GM12864 (cell line): ENCODE measurements at places on chromosomes 1 and 21.

- no peak for DNase-seq
Measured at GRCh38 chr1:188660572-188660971, 1817.1 kb downstream of the BRINP3 start.

DNA sequence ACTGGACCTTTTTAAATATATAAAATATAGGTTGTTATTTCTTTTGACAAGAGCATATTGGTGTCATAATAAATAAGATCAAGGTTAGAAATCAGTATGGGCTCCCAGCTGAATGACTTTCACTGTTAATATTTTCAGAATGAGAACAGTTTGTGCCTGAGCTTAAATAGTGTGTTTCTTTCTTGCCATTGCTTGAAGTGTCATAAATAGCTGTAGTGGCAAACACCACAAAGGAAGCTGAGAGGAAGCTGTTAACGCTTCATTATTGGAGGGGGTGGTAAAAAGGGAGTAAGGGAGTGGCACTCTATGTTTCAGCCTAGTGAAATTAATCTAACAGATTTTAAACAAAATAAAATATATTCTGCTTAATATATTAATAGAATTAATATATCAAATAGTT, 1089.8 kb upstream of the NCAM2 start:
- DNase-seq, result no peak

GRCh38 chr1:32014199-32014947, 705 bp downstream of the KHDRBS1 start:
- no peak for DNase-seq

DNA sequence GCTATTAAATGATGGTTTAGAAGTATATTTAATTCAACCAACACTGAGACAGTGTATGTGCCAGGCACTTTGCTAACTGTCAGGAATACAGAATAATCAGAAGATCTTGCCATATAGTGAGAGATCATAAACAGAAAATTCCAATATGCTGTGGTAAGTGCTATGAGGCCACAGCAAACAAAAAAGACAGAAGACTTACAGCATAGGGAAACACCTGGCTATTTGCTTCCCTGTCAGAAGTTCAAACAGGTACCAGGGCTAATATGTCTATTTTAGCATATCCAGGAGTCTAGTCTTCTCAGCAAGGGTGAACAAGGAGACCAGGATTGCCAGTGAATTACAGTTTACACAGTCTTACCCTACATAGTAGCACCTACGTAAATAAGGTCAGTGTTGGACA, 30.4 kb downstream of the TRIT1 start:
- no peak for DNase-seq

GRCh38 chr21:40453183-40453582, 393.8 kb downstream of the DSCAM start:
- no peak for DNase-seq

DNA sequence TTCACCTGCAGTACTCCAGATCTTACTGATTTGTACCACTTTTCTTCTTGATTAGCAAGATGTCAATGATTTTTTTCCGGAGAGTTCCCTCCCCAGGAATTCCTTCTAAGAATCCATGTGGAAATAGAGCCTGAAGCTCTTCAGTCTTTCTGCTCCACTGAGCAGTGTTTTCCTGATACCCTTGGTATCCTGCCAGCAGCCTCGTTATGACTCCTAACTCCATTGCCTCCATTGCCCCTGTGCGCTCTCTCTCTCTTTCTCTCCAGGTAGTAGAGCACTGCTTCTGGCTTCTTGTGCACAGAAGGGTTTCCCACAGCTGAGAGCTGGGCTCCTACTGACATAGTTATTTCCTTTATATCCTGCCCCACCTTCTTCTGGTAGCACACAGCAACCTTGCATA, 12.2 kb downstream of the UBE2U start:
- no peak for DNase-seq

DNA sequence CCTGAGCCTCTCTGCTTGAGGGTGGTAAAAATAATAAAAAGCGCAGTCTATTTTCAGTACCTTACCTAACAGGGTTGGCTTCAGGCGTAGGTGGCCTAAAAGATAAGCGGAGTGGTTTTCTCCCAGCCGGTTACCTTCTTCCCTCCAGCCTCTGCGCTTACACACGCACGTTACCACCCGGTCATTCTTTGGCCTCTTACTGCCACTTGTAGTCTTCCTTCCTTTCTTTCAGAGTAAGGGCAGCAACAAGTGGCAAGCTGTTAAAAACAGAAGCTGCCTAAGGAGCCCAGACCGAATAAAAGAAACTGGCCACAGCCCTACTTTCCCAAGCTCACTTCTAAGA, 35.4 kb downstream of the CLCA1 start:
- no peak for DNase-seq

- no peak for DNase-seq
Measured at GRCh38 chr1:22374001-22374400, 77.7 kb upstream of the ZBTB40 start.

DNA sequence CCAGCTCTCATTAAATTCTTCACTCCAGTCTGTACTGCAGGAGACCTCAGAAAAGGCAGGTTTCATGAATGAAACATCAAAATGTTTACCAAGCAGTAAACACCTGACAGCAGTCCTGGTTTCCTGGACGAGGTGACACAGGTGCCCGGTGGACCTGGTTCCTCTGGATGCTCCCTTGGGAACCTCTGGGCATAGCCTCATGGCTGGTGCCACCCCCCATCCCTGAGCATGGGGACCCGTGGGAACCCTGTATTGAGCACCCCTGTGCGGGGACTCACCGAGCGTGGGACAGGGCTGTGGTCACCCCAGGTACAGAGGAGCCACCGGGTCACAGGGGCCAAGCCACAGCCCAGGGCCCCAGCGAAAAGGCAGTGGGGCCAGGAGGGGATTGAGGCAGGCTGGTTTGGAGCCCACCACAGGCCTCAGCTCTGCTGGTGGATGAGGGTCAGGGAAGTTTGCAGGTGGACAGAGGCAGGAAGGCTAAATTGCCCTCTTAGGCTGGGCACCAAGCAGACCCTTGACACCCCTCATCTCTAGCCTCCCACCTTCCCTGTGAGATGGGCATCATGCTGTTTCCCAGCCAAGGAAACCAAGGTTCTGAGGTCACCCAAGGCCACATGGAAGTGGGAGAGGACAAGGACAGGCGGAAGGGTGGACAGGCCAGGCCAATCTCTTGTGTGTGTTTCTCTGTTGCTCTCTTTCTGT, 158.4 kb downstream of the PTPRU start:
- DNase-seq, result no peak

DNA sequence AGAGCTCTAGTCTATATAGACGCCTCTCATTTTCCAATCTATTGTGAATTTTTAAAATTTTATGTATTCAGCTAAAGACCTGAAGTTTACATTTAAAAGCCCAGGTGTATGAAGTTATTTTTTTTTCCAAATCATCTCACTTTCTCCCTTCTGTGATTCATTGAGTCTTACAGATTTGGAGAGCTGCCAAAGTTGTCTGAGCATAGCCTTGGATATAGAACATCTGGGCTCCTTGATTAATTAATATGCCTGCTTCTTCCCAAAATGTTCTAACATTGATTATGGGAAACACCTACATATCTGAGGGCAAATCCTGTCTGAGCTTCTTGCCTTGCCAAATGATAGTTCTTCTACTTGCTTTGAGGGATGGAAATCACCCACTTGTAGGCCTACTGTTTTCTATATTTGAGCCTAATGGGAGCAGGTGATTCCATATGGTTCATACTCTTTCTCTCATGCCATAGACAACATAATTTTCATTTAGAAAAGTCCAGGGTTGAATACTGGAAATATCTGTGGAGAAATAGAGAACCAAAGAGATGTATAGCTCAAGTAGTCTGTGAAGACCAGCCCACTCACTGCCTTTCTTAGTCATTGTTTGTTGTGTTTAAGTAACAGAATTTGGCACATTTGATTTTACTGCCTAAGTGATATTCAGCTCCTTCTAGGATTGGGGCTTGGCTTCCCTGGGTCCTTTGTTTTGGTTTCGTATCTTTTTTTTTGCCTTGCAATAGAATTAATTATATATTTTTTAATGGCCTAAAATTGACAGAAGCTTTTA, 46.2 kb downstream of the MACF1 start:
- no peak for DNase-seq

DNA sequence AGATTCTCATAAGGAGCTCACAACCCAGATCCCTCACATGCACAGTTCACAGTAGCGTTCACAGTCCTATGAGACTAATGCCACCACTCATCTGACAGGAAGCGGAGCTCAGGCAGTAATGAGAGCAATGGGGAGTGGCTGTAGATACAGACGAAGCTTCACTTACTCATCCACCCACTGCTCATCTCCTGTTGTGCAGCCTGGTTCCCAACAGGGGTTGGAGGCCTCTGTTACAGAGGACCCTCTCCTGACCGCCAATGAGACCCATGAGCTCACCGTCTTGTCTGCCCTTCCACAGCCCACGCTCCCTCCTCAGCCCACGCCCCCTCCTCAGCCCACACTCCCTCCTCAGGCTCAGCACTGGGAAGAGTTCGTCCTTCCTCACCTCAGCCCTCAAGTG, 39.6 kb downstream of the RSPH1 start:
- no peak for DNase-seq

- no peak for DNase-seq
Measured at GRCh38 chr21:16046656-16047330, 317.0 kb downstream of the USP25 start.

DNA sequence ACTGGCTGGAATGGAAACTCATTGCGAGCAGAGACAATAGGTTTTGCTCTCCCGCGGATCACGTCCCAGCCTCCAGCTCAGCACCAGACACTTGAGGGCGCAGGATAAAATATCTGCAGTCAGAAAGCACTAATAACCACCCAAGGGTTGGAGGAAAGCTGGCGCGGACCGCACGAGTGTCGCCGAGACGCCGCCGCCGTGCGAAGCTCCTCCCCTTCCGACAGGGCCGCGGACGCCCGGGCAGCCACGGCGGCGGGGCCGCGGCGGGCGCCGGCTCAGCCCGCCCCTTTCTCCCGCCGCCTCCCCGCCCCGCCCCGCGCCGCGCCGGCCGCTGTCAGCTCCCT, at the start of gene CMPK1:
Gene CMPK1 (plus strand): TSS at position 213 of the 344 bp plus-strand sequence. CDS start 156 bp downstream, outside the sequence.
- DNase-seq, result peak; percentile 56

DNA sequence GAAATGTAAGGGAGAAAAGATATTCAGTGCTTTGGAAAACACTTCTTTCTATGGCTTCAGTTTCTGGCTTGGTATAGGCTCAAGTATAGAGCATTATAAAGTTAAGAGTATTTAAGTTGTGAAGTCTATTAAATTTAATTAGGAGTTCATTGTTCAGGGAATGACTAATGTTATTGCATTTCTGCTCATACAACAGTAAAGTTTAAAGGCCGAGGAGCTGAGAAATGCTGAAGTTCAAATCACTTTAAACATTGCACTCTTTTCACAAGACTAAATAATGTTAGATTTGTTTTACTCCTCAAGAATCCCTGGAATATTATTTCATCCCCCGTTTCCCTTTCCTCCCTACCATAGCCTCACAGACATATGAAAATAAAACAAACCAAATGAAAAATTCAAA, 30.1 kb downstream of the RGS5 start:
- no peak for DNase-seq
